ENCODE measurements at places on chromosomes 6 and 20.

DNA sequence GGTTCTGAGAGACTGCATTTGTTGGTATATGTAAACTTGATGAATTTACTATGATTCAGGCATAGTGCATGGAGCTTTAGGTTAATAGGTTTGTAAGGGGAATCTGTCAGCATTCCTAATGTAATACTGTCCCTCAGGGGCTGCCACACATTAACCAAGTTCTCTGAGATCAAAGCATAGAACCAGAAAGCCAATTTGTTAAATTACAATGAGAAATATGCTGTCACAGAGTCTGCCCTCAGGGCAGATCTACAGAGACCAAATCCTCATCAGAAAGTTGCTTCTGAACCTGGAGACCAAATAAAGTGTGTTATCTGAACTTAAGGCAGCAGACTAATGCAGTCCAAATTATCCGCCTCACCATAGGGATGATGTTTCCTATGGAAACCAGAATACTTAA lies 250.8 kb upstream of the HTR1E start:
- DNase-seq: no peak

- no peak for DNase-seq
Measured at GRCh38 chr20:18973529-18974173, 160.1 kb downstream of the SCP2D1 start.

DNA sequence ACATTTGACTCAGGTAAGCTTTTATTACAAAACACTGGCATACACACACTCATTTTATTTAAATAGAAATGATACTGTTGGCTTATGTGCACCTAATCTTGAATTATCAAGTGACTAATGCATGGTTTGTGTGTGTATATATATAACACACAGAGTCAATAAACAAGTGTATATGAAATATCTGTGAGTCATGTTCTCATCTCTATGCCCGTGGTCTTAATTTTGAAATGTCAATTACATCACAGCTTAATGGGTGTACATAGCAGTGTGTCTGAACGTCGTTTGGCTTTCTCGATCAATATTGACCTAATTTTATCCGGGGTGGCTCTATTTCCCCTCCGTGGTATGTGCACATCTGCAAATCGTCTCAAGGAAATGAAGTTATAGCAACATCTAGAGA lies 104.0 kb upstream of the ZFP64 start:
- DNase-seq: no peak

GRCh38 chr6:56863366-56863765 lies 91.5 kb upstream of the BEND6 start:
- DNase-seq: no peak

DNA sequence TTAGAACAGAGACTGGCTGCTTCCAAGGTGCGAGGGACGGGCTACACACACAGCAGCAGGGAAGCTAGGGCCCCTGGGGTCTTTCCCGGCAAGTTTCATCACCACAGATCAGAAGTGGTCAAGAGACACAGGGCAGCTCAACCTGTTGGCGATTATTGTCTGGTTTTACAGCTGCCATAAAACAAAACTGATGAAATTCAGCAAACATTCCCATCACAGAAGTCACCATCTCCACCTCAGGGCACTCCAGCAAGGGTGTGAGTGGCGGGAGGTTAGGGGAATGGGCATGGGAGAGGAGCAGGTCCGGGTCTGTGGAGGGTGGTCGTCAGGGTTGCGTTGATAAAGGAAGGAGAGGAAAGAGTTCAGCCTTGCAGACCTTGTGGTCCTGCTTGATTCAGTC lies 91.0 kb downstream of the PXDC1 start:
- no peak for DNase-seq

DNA sequence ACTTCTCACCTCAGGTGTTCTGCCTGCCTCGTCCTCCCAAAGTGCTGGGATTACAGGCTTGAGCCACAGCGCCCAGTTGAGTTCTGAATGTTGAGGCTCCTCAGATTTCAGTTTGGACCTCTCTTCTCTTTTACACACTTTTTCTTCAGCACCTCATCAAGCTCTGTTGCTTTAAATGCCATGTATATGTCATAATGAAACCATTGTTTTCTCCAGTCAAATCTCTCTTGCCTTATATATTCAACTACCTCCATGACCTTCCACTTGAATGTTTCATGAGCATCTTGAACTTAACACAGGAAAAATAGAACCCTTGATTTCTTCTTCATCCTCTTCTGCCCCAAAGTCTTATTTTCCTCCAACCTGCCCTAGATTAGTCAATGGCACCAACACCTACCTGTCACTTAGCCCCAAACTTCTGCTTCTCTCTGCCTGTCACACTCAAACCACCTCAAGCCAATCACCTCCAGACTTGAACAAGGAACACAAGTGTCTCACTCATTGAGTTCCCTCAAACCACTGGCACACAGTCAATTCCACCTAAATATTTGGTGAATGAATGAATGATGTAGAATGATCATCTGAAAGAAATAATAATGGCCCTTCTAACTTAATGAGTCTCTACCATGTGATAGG lies 161.0 kb upstream of the SGK1 start:
- no peak for DNase-seq

- DNase-seq: no peak
Measured at GRCh38 chr6:65289491-65289890, 417.5 kb downstream of the EYS start.

DNA sequence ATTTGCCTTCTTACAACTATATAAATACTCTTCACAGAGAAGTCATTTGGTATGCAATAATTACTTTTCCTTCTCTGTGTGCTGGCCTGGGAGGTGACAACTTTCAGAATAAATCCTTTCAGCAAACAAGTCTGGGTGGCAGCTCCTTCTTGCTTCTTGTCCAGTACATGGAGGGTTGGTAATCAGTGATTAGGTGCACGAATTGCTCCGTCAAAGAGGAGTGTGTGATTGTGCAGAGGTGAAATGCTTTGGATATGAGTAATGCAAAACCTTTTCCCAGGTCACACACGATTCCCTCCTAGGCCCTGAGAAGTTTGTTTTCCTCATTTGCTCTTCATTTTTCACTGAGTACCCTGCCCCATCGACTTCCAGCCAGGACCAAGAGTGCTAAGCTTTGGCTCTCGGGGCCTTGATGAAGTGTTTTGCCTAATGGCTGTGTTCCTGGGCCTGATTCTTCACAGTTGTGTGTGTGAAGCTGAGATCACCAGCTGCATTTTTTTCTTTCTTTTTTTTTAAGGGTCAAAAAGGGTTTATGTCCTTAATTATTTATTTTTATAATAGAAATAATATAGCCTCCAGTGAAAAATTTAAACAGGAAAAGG lies 216.5 kb downstream of the ZMYND8 start:
- DNase-seq: no peak

DNA sequence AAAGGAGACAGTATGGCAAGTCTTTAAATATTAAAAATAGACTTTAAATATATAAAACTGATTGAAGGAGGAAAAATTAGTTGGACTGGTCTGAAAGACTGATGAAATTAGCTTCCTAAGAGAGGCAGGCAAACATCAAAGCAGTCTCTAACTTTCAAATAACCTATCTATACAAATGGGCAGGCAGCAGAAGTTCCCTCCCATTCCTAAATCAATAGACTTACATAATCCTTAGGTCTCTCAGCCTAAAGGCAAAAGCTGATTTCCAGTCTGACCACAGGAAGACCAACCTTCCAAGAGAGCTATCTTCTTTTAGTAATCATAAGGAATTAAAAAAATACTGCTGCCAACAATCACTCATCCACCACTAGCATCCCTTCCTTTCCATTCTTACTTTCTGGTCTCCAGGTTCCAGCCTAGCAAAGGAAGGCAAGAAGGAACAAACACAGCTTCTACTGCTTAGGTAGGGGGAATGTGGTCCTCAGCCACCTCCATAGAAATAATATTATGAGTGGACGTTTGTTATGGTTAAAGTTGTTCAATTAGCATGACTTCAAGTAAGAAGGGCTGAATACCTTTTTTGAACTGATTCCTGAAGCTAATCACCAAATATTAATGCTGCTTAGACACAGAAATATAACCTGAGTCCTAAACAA lies 44.1 kb downstream of the SESN1 start:
- no peak for DNase-seq

GRCh38 chr6:75113446-75113845 lies 92.4 kb downstream of the COL12A1 start:
- no peak for DNase-seq

DNA sequence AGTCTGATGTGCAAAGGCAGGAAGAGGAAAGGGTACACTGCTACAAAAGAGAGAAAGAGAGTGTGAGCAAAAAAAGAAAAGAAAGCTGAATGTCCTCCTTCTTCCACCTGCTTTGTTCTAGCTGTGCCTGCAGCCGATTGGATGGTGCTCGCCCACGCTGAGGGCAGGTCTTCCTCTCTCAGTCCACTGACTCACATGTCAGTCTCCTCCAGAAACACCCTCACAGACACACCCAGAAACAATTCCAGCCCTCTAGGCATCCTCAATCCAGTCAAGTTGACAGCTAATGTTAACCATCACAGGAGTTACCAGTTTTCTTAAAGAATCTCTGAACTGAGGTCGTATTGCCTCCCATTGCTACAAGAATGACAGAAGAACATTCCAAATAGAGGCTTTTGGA lies 411.9 kb upstream of the SASH1 start:
- DNase-seq: no peak

DNA sequence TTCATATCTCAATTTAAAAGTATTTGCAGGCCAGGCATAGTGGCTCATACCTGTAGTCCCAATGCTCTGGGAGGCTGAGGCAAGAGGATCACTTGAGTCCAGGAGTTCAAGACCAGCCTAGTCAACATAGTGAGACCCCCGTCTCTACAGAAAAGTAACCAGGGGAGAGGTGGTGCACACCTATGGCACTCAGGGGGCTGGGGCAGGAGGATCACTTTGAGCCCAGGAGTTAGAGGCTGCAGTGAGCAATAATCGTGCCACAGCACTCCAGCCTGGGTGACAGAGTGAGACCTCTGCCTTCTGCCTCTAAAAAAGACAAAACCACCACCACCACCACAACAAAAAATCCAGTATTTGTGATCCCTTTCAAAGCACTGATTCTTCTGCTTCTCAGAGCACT lies 185.5 kb upstream of the QKI start:
- no peak for DNase-seq

- peak; percentile 100 for DNase-seq
Measured at GRCh38 chr20:33561692-33562601, 72.1 kb downstream of the CBFA2T2 start.

- DNase-seq: no peak
Measured at GRCh38 chr20:7379621-7380220, 560.5 kb downstream of the HAO1 start.

DNA sequence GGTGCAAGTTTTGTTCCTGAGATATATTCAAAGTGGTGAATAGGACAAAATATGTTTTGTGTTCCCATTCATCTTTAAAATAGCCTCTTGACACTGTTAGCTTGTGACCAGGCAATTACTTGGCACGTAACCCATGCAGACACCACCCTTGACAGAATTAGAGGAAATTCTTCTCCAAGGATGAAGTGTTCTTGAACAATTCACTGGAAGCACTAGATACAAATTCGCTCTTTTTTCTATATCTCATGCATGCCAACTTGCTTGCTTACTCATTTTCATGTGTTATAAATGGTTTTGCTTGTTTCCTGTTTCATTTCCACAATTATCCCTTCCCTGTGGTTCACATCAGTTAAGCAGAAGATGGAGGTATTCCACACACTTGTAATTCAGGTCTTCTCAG lies 105.2 kb upstream of the MAN1A1 start:
- DNase-seq: no peak

- no peak for DNase-seq
Measured at GRCh38 chr6:167791780-167792478, 34.8 kb upstream of the AFDN start.

GRCh38 chr6:143579703-143580102 lies 68.2 kb upstream of the FUCA2 start:
- DNase-seq: no peak

Data from SK-N-DZ (cell line).